HFF-Myc (cell line): ENCODE measurements at places on chromosomes 16 and 17.

- DNase-seq, result no peak
These were observed 1.1 kb upstream of the PKMYT1 start for GRCh38 chr16:2981177-2981898.

GRCh38 chr17:81243333-81243664 is 4.2 kb downstream of the NDUFAF8 start:
- DNase-seq, result no peak

GRCh38 chr16:26787924-26788323 is 278.8 kb upstream of the C16orf82 start:
- no peak for DNase-seq

GRCh38 chr17:42865638-42866094 is 14.7 kb downstream of the AOC3 start:
- no peak for DNase-seq

GRCh38 chr16:23523321-23523720 is 13.0 kb upstream of the GGA2 start:
- DNase-seq, result no peak

- DNase-seq, result no peak
These were observed 83.1 kb downstream of the TNRC6C start for GRCh38 chr17:78041386-78042179.

GRCh38 chr16:12132290-12132689 is 155.8 kb downstream of the SNX29 start:
- no peak for DNase-seq
